Anterior cingulate cortex (tissue), 58 donors: ENCODE measurements at places on chromosomes 7 and 10.
A peak's percentile ranks its signal among the peaks of the same experiment; 100 is the strongest.

DNA sequence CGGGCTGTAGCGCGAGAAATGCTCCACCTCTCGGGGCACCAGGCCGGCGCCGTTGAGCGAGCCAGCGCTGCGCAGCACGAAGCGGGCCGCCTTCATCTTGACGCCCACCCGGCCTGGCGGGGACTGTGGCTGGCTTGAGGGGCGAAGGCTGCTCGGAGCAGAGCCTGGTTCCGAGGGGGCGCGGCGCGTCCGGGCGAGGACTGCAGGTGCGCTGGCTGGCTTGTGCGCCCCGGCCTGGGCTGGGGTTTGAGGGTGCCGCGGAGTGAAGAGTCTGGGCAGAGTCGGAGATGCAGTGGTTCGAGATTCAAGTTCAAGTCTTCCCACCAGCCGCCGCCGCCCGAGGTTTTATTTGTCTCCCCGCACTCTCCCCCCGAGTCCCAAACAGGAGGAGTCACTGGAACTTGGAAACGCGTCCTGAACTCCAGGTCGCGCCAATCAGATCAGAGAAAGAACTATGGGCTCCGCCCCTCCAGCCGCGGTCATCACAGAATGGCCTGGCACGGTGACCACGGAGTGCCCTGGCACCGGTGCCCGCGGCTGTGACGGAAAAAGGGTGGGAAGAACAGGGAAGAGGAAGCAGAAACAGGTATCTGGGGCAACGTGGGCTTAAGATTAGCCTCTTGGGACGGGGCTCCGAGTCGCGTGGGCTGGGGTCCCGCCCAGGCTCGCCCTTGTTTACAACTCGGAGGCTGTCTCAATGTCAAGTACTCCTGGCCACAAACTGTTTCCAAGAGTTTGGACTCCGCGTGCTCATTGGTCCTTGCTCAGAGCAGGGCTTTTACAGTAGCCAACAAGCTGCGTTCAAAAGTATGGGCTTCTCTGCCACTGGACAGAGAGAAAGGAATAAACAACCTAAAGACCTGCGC is at the start of gene PDK4:
Gene PDK4 (minus strand): TSS at position 319 of the 866 bp plus-strand sequence. CDS start 223 bp downstream, at position 96.
- DNase-seq = peak; percentile 28

DNA sequence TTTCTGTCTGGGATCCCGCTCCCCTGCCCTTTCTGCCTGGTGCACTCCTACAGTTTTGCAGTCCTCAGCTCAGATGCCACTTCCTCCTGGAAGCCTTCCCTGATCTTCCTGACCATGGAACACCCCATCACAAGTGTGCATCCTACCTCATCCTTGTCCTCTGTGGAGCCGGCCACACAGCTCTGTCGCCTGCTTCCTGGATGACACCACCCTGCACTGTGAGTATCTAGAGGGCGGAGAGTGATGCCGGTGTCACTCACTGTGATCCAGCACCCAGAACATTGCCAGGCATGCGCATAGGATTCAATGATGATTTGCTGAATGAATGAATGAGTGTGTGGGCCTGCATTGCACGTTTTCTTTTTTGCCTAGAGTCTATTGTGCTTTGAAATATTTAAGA is 529.9 kb downstream of the TCERG1L start:
- no peak for DNase-seq

GRCh38 chr10:71701496-71702132 is 18.0 kb downstream of the C10orf105 start:
- DNase-seq = no peak

DNA sequence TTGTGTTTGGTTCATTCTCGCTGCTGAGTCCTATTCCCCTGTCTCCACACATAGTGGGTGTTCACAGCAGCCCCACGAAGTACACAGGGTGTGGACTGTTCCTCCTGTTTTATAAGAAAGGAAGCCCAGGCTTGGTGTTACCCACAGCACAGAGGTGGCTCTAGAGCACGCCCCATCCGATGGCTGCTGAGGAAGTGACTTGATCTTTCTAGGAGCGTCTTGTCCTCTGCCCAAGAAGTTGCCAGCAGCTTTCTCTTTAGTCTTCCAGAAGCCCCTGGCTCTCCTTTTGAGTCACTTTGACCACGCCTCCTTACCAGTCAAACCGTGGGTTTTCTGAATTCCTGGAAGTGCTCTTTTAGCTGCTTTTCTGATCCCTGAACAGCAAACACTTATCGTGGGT is 94.0 kb downstream of the GRK5 start:
- DNase-seq = no peak

DNA sequence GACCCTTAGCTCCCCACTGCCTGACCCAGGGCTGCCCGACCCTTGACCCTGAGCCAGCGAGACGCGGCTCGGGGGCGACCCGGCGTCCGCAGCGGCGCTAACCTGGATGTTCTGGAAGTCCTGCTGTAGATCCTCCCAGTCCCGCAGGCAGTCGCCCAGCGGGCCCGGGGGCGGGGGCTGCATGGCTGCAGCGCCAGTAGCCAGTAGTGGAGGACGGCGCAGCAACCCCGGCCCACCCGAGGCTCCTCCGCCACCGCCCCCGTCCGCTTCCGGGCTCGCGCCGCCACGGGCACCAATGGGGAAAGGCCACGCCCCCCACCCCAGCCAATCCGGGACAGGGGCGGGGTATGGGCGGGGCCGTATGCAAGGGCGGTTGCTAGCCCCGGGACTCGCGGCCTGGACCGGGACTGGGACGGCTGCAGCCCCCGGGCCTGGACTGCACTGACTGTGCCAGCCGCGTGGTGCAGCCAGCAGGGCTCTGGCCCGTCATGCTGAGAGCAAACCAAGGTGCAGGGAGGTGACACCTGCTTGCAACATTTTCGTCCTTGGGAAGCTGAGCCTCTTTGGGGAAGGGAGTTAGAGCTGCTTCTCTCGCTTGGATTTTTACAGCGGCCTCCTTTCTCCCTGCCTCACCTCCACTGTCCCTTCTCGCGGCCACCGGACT is at the start of gene TMEM120A:
Gene TMEM120A (minus strand): TSS at position 208 of the 664 bp plus-strand sequence. CDS start 25 bp downstream, at position 183.
- peak; percentile 93 for DNase-seq
